ENCODE measurements at places on chromosomes 7 and 10.

DNA sequence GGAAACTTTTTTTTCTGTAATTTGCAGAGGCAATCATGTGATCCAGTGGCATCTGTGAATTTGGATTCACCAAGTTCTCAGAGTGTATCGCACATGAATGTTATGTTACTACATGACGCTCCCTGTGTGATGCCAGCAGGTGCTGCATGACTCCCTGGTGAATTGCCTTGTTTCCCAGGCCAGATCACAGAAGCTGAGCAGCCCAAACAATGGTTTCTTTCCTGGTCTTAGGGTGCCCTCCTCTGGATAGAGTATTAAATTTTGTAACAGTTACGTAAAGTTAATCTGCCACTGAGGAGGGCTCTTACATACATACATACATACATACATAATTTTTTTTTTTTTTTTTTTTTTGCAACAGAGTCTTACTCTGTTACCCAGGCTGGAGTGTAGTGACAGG, 3.6 kb downstream of the ZSCAN21 start:
- DNase-seq, result peak; percentile 57

DNA sequence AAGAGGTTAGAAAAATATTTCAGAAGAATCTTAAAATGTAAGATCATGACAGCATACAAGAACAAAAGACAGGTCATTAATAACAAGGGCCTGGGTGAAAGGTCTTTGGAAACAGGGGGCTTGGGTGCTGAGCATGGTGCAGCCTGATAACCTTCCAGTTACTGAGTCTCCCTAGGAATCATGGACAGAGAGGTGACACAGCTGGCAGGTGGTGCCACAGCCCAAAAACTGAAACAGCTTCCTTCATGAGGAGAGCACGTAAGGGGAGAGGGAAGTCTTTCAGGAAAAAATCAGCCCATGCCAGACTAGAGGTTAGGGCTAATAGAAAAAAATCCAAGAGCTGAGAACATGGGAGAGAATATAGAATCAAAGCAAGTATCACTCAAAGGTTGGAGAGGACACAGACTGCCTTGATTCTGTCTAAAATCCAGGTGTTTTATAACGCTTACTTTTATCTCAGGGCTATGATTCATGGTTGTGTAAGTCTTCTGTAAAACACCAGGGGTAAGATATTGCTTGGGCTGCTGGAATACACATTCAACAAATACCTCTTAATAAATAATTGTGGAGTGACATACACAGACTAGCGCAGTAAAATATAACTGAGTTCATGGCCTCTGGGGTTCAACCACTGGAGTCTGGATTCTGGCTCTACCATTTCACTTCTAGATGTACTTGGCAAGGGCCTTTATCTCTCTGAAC, 88.1 kb downstream of the SEMA3C start:
- DNase-seq, result no peak

- DNase-seq, result no peak
These were observed at the start of gene FUOM for GRCh38 chr10:133357285-133358161. Gene FUOM, minus strand, starts transcription at chr10:133358019. Its CDS starts 12 bp downstream, at chr10:133358007.

GRCh38 chr7:50914460-50914859, 131.8 kb upstream of the GRB10 start:
- DNase-seq, result no peak

- no peak for DNase-seq
These were observed 74.7 kb upstream of the PLPP4 start for GRCh38 chr10:120382360-120382759.

GRCh38 chr10:11257440-11258090, 239.9 kb downstream of the CELF2 start:
- no peak for DNase-seq

GRCh38 chr10:103767756-103768155, 87.6 kb downstream of the SH3PXD2A start:
- DNase-seq, result no peak

DNA sequence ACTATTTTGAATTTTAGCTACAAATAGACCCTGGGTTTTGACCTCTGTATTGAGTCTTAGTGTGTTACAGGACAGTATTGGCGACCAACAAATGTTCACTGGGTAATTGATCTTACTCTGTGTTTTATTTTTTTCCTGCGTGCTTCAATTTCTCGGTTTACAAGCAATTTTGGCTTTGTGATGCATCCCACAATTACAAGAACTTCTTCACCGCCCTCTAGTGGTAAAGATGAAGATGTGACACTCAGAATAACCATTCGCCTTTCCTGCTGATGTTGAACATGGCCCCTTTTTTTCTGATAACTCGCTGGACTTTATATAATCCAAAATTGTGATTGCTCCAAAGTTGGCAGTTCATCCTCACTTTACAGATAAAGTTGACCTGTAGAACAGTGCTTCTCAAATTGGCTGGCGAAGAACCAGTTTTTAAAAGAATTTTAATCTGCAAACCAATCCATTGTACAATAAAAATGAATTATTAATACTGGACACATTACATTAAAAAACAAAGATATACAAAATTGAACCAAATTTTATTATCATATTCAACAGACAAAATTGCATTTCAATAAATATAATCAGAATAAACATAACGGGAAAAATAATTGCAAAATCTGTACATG, 20.2 kb upstream of the SMC3 start:
- no peak for DNase-seq

DNA sequence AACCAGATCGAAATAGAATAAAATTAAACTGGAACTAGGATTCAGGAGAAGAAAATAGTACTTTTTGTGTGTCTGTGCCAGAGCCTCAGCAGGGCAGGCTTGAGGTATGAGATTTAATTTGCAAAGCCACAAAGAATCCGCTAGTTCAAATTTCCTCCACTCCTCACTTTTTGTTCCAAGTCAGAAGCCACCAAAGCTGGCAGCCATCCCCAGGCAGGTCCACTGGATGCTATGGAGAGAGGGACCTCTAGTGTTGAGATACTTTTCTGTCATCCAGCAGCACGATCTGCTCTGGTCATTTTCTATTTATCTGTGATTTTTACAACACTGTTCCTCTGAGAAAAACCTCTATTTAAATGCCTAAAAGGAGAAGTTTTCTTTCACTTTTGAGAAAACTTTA, 147.9 kb upstream of the FRMD4A start:
- DNase-seq, result peak; percentile 39

- DNase-seq, result no peak
These were observed 1.6 kb upstream of the ARHGAP12 start for GRCh38 chr10:31930023-31930751.

DNA sequence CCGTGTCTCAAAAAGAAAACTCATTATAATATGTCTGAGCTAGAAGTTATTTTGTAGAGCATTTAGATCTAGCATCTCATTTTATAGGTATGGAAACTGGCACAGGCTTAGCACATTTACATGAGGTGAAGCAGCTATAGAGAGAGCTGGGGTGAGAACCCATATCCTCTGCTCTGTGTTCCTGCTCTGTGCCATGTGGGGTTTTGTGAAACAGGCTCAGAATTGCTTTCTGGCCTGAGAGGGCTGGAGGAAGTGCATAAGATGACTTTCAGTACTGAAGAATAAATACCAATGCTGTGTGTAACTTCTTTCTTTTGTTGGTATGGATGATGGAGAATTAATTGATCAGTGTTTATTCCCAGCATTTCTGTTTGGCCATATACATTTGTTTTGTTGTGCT, 159.1 kb downstream of the LRRC4 start:
- DNase-seq, result no peak

Data from DMS 273 treated with DMSO at 0.1 percent for 48 hours (cell line).